ENCODE measurements at places on chromosomes 5 and 9. TPM values are rescaled to one million over a fixed set of nuclear protein-coding genes. Genes with fewer than 3 reads are reported as not detected.

GRCh38 chr5:54837093-54837492 lies 148.3 kb downstream of the ESM1 start:
- no peak for DNase-seq

GRCh38 chr5:175695161-175696126 lies 37.6 kb downstream of the HRH2 start:
- peak; percentile 24 for DNase-seq

DNA sequence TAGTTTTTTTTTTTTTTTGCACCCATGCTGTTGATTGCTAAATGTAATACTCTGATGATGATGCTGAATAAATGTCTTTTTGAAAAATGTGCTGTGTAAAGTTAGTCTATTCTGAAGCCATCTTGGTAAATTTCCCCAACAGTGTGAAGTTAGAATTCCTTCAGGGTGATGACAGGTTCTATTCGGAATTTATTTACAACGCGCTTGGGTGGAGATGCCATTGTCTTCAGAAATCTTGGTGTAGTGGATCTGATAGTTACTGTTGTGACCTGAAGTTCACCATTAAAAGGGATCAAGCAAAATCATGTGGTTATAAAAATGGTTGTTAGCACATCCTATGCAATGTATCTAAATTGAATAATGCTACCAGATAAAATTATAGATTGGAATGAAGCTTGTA lies 36.3 kb upstream of the DMRT1 start:
- DNase-seq, result no peak

- DNase-seq, result no peak
Measured at GRCh38 chr9:18747595-18747994, 273.6 kb downstream of the ADAMTSL1 start.

GRCh38 chr9:93025736-93026135 lies 32.8 kb upstream of the SUSD3 start:
- DNase-seq, result no peak

DNA sequence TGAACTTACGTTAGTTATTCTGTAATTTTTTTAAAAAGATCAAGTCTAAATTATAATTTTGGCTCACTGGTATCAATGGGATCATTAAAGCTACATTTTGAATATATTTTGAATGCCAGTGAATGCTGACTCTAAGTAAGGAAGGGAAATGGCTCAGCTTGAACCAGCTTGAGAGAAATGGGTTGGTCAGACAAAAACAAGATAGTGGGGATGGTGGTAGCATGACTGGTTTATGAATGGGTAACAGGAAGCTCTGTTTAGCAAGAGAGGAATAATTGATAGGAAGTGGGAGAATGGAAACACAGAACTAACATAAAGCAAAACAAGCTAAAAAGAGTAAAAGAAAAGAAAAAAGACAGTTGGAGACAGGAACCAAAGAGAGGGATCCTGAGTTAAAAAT lies 220.2 kb downstream of the ADAMTS6 start:
- no peak for DNase-seq

Gene C8G
- 1.4 TPM for total RNA-seq

Data from tongue (tissue), 3 donors.